Amniotic stem cell (primary cell): ENCODE measurements at places on chromosomes 1 and 21.

DNA sequence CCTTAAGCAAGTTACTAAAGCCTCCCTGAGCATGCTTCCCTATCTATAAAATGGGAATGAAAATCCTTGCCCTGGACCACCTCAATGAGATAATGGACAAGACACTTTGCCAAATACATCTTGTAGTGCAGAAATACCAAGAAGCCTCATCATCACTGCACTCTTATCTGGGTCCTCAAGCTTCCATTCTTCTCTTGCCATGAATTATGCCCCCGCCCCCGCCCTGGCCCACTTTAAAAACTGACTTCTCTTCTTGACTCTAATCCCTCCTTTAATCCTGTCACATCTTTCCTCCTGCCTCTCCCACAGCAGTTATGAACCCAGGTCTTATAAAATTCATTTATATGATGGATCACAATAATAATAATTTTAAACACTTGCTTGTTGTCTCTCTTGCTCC, 14.8 kb downstream of the ARHGEF11 start:
- no peak for DNase-seq

DNA sequence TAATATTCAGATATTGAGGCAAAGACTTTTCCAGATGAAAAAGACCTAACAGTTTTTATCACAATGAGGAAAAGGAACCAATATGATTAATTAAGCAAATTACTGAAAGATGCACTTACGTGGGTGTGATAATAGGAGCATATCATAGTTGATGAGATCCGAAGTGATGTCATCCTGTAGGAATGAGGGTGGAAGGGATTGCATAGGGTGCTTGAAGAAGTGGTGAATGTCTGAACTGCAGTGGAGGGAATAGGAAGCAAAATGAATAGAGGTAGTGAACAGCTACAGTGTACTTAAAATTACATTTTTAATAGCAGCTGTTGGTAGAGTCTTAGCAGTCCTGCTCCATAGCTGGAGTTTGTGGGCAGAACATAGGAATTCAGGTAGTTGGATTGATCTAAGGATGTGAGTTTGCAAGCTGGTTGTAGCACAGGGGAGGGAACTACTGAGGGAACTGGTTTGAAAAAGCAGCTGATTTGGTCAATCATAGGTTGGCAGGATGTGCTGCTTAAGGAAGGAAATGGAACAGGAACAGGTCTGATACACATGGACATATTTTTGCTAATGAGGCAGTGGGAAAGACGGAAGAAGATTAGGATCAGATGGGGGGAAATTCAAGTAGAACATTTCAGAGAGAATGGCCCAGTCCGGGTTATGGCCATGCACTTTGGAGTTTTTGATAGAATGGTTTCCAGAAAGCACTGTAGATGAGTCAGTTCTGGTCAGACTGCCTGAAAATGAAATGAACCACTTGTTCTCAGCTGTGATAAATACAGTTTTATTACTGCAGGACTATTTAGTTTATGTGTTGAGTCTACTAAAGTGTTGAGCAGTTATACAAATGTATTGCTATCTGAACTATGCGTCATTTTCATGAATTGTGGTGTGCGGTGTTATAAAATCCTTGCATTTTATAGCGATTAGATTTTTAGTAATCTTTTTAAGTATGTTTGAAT, 155.8 kb downstream of the RYR2 start:
- no peak for DNase-seq

GRCh38 chr1:96722161-96722922, 758 bp downstream of the PTBP2 start:
- DNase-seq, result peak; percentile 3

DNA sequence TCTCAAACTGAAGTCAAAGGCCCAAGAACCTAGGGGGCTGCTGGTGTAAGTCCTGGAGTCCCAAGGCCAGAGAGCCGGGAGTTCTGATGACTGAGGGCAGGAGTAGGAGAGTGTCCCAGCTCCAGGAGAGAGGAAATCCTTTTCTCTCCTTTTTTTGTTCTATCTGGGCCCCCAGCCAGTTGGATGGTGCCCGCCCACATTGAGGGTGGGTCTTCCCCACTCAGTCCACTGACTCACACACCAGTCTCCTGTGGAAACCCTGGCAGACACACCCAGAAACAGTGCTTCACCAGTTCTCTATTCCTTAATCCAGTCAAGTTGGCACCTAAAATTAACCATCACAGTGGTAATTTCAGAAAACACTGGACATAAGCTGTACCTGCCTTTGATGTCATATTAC, 12.7 kb upstream of the WDR26 start:
- DNase-seq, result peak; percentile 23

DNA sequence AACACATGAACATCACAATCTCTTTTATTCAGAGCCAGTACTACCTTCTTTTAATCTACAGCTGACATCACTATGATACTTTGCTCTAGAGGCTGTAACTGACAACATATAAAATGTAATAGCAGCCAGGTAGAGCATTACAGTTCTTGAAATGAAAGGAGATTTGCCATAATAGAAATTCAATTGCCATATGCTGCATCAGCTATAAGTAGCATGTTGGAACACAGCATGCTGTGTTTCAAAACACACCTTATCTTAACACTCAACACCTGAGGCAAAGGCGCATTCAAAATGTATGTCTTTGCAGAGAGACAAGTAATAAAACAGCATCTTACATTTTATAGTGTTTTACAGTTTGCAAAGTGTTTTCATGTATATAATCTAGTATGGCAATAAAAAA, 24.0 kb upstream of the KRTAP21-1 start:
- no peak for DNase-seq

DNA sequence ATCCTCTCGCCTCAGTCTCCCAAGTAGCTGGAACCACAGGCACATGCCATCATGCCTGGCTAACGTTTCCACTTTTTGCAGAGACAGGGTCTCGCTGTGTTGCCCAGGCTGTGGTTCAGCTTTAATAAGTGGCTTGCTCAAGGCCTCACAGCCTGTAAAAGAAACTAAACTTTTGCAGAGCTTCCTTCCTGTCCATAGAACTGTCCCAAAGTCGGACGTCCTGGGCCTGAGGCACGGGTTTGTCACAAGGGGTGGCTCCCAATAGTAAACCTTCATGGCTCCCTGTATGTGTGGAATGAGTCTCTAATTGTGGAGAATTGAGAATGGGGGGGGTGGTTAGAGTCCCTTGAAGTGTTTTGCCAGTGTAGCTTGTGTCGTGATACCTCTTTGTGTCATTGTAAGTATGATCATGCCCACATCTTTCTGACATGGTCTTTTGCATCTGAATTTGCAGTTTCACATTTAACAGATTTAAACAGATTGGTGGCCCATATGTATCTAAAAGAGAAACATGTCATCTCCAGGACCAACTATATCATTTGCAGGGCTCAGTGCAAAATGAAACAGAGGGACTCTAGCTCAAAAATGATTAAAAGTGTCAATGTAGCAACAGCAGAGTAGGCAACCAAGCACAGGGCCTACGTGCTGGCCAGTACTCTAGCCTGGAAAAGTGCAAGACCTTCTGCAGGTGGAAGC, 332.1 kb downstream of the KIF26B start:
- no peak for DNase-seq

- no peak for DNase-seq
Measured at GRCh38 chr1:108082001-108082400, 117.0 kb upstream of the VAV3 start.

DNA sequence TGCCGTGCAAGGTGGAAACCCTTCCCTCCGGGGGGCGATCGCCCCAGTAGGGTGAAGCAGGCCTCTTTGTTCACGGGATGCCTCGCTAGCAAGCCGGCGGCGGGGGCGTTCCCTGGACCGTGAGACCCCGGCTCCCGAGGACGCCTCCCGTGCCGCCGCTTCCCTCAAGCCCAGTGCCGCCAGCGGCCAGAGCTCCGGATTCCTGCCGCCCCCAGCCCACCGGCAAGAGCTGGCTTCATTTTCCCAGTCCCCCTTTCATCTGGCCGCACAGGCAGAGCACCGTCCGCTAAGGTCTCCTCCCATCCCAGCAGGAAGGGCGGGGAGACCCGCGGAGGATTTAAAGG, 16.3 kb downstream of the IER5 start:
- no peak for DNase-seq

GRCh38 chr1:39081271-39082009, 55.3 kb downstream of the NDUFS5 start:
- no peak for DNase-seq

GRCh38 chr1:209685821-209686220, 10.6 kb downstream of the G0S2 start:
- no peak for DNase-seq

DNA sequence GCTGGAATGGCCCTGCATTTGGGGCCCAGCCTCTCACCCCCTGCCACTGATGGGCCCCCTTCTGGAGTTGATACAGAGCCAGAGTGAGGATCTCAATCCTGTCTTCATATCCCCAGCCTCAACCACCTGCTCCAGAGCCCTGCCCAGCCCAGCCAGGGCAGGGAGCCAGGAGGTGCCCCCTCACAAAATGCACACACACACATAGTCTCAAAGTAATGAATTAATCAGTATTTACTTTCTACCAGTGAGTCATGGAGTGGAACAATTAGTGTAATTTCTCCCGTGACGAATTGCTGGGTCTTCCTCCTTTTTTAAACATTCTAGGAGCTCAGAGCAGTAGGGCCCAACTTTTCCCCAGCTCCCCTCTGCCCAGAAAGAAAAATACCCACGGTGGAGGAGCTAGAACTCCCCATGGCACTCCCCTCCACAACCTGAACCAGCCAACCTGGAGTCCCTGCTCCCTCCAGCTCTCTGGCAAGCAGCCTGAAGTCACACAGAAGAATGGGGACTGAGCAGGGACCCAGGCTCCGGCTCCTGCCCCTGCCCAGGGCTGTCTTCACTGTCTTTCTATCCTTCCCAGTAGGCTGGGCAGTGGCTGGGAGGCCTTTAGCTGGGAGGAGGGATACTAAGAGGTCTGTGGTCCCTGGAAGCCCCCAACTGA, 29.3 kb downstream of the SDC3 start:
- DNase-seq, result no peak

GRCh38 chr1:172184506-172185191, 235.8 kb upstream of the C1orf105 start:
- DNase-seq, result no peak

DNA sequence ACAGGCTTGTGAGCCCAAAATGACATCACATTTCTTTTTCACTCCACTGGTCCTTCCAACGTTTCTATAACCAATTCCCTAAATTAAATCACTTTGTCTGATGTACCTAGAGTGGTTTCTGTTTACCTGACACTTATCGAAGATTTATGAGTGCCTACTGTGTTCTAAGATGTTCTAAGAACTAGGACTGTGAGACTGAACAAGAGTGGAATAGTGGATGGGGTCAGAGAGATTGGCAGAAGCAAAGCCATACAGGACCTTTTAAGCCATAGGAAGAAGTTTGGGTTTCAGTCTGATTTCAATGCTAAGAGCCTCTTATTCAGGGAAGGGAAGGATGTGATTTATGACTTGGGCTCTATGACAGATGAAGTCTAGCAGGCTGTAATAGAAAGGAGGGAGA, 72.3 kb upstream of the LAPTM5 start:
- DNase-seq, result no peak

DNA sequence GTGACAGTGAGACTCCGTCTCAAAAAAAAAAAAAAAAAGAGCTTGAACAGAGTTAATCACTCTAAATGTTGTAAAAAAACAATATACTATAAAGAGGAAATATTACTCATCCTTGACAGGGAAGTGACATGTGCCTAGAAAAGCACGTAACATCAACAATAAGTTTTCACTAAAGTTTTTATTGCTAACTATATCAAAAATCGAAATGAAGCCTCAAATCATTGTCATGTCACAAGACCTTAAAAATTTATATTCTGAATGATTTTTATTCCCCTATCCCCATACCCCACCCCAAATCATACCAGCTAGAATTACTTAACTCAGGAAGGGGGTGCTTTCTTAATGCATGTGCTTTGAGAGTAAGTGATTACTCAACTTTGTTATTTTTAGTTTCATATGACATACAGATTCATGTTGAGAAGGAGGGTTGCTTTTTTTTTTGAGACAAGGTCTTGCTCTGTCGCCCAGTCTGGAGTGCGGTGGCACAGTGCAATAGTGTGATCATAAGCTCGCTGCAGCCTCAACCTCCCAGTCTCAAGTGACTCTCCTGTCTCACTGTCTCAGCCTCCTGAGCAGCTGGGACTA, 53.6 kb upstream of the MUTYH start:
- DNase-seq, result no peak

- no peak for DNase-seq
Measured at GRCh38 chr1:245748240-245748639, 593.5 kb downstream of the KIF26B start.

DNA sequence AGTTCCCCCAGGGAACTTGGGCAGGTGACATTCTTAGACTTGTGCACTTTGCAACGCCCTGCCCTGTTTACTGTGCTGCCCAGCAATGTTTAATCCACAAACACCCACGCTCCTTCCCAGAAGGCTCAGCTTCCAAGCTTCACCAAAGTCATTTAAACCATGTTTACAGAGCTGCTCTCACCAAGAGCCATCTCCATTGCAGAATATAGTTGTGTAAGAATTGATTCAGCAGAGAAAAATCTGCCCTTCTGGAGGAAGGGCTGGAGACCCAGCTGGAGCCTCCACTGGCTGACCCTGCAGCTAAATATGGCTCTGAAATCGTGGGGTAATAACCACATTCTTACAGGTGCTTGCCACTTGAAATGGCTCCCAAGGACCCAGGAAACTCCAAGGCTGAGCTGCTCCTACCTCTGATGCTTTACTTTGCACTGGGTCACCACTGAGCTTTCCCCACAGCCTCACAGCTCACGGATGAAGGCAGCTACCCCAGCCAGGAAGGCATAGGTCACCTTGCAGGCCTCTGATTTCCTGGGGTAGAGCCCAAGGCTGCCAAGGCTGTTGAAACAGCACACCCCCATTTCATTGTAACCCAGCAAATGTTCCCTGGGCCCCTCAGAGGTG, 8.7 kb downstream of the CAPN2 start:
- peak; percentile 56 for DNase-seq

DNA sequence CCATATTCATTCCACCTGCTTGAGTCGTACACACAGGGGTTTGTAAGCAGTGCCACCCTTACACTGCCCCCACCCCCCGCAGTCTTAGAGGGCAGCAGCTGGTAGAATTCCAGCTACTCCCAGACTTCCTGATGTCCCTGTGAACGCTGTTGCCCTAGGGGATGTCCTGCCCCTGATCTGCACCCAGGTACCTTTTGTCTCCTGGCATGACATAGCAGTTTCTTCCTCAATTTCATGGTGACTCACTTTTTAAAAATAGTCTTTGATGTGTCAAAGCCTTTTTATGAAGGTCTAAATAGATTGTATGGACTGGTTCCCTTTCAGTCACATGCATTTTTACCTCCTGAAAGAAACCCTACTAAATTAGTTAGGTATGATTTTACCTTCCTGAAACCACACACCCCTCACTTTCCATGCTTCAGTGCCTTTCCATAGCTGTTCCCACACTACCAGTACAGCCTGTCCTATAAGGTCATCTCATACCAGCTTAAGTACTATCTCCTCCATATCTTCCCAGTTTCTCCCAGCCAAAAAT, 76.4 kb downstream of the ST3GAL3 start:
- no peak for DNase-seq

GRCh38 chr1:119475866-119476439, 31.1 kb upstream of the HSD3B1 start:
- DNase-seq, result no peak
